ENCODE measurements at places on chromosomes 4 and X.

GRCh38 chrX:136028383-136028984 is 43.2 kb downstream of the SLC9A6 start:
- peak; percentile 2 for DNase-seq

DNA sequence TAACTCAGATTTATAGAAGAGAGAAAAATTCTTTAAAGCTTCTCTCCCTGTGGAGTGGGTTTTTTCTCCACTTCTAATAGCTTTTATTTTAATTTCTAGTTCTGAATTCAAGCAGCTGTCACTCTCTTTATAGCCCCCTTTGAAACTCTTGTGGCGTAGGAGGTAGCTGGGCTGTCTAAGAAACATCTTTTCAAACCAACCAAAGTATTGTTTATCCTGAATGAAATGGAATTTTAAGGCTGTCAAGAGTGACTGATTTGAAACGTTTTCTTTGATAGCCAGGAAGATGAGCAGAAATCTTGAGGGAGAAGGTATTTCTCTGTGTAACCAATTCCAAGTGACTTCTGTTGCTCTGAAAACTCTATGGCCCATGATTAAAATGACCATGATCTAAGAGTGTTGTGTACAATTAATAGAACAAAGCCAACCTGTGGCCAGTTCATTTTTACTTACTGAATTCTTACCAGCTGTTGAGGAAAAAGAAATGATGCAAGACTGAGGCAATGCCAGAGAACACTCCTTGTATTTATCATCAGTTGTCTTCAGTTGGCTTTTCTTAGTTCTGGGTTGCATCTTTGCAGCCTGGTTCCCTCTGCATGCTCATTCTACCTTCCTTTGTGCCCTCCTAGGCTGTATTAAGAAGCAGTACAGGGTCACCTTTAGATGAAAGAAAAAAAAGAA is 298.4 kb downstream of the ARHGAP10 start:
- no peak for DNase-seq

DNA sequence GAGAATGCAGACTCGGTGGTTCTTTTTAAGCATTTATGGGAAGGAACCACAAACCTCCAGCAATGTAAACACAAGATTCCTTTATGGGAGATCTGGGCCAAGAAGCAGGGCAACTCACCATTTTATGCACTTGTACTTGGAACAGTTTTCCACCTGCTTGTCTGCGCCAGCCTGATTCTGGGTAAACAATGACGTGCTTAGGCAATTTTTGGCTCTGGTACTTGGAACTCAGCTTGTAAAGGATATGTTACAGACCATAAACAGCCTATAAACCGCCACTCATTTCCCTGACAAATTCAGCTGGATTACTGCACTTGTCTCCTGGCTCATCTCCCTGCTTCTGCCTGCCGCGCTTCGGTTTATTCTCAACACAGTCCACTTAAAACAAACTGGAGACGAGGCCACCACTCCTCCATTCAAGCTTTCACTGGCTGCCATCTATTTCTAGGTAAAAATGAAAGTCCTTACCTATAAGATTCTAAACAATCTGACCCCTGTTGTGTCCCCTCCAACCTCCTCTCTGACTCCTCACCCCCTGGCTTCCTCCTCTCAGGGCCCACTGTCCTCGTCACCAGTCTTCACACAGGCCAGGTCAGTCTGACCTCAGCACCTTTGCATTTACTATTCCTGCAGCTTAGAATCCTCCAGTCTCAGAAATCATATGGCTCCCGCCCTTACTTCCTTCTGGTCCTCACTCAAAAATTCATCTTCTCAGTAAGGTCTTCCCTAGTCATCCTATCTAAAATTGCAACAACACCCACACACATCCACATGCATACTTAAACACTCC is 205.9 kb upstream of the GALNT7 start:
- peak; percentile 77 for DNase-seq

- DNase-seq, result no peak
Measured at GRCh38 chr4:180900781-180901180, 1342.4 kb upstream of the TENM3 start.

DNA sequence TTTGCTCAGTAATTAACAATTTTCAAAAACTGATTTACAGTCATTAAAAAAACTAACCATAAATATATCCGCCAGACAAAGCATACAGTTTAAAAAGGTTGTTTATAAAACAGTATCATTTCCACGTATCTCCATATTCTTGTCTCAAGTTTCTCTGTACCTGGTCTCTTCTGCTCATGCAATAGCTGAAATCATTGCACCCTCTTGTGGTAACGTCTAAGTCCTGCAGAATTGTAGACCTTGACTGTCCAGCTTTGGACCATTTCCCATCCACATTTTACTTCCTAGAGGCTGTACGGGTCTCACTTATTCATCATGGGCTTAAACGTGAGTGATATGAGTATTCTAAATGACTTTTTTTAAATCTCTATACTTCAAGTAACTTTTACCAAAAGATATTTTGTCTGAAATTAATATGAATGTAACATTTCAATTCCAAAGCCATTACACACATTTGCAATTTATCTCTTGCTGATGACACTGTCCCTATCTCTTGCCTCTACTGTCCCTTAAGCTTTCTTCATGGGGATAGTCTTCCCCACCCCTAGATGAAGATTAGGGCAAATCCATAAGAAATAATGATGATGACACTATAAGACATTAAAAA is 118.5 kb downstream of the BTC start:
- DNase-seq, result peak; percentile 1

DNA sequence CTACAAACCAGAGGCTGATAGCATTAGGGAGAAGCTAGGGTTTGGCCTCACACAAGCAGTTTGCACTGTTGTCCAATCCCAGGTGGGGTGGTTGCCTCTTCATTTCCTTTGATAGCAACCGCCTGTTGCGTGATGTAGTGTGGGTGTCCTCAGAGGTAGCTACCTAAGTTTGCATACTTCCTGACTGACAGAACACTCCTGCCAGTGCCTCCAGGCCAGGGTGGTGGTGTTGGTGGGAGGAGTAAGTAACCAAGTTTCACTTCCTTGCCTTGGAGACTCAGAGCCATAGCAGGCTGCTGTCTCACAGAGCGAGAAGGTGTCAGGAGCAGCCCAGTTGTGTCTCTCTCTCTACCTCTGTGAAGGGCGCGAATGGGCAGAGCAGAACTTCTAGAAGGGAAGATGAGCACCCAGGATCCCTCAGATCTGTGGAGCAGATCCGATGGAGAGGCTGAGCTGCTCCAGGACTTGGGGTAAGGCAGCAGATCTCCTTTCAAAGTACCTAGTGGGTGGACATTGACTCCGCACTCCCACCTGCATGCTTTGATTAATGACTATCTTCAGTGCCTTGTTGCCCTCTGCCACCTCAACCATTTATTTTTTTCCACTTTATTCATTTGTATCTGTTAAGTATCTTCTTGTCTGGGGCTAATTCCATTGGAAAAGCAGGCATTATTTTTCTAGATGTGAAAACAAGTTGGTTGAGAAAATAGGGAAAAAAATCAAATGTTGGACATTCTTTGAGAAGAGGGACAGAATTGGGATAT is at the start of gene DAPP1:
TSS of gene DAPP1 (plus strand) at position 283 of the 764 bp plus-strand sequence. CDS start at position 370, 87 bp downstream.
- DNase-seq, result no peak

- DNase-seq, result no peak
Measured at GRCh38 chr4:141290771-141291170, 70.1 kb downstream of the ZNF330 start.

DNA sequence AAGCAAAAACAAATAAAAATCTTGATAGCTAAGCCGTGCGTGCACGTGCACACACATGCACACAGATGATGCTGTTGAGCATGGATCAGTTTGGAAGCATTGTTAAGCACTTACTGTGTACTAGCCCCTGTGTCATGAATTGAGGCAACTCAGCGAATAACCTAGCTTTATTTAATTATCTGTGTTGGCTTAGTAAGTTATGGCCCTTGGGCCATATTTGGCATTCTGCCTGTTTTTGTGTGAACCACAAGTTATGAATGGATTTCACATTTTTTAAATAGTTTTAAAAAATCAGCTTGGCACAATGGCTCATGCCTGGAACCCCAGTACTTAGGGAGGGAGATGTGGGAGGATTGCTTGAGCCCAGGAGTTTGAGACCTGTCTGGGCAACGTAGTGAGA is 113.6 kb upstream of the CBLL2 start:
- DNase-seq, result no peak

- no peak for DNase-seq
Measured at GRCh38 chr4:52638717-52639116, 20.4 kb downstream of the USP46 start.

- DNase-seq, result no peak
Measured at GRCh38 chrX:19729761-19730160, 157.6 kb downstream of the SH3KBP1 start.

GRCh38 chr4:76723924-76724323 is 174.0 kb downstream of the SOWAHB start:
- DNase-seq, result no peak

- no peak for DNase-seq
Measured at GRCh38 chrX:44922980-44923379, 50.0 kb downstream of the KDM6A start.

DNA sequence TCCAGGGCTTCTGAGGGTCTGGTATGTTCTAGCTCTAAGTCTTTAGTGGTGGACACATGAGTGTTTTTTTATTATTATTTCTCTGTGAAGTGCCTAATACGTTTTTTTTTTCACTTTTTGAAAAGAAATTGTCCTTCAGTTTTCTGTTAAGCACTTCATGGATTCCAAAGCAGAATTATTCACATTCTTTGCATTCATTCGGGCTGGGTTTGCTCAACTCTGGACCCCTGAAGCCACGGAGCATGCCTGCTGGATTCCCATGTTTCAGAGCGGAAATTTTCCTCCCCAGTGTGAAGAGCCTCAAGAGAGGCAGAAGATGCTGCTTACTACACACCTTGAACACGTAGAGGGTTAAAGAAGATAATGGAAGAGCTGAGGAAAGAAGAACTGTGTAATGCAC is 107.5 kb downstream of the EGF start:
- DNase-seq, result no peak

- no peak for DNase-seq
Measured at GRCh38 chrX:2360731-2361130, 140.0 kb downstream of the DHRSX start.

DNA sequence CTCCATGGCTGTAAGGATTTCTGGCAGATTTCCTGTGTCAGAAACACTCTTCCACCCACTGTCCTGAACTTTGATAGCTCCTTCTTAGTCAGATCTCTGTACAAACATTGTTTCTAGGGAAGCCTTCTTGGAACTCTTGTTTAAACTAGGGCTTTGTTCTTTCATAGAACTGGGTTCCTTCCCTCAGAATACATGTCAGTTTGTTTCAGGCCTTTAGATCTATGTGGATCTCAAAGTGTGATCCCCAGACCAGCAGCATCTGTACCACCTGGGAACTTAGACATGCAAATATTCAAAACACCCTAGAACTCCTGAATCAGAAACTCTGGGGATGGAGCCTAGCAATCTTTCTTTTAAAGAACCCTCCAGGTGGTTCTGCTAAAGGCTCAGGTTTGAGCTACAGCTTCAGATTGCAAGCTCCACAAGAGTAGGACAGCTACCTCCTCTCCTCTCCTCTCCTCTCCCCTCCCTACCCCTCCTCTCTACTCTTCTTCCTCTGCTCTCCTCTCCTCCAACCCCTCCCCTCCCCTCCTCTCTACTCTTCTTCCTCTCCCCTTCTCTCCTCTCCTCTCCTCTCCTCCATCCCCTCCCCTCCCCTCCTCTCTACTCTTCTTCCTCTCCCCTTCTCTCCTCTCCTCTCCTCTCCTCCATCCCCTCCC is 12.7 kb downstream of the RASSF6 start:
- DNase-seq, result peak; percentile 38

DNA sequence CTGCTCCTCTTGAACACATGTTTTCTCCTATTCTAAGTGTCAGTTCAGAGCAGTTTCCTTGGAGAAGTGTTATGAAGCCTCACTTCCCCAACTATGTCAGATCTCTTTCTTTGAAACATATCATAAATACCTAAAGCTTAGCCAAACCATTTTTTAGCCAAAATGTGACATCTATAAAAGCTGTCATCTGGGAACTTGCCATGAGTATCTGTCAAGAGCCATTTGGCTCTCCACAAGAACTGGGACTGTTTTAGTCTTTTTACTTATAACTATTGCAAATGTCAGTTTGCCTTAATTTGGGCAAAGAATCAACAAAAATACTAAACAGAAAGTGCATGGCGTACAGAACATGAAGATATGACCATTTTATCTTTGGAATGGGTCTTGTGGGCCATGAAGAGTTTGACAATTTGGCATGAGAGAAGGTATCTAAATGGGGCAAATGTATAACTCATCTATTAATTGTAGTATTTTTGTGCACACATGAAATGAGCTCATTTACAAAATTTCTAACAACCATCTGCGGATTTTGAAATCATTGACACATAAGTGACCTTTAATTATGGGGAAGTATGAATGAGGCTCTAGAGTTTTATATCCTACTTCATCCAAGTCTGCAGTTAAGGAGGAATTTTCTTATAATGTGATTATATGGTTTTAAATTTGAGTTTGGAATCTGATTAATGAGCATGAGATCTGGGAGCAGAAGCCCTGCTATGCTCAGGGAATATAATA is 129.1 kb upstream of the PACRGL start:
- DNase-seq, result no peak

DNA sequence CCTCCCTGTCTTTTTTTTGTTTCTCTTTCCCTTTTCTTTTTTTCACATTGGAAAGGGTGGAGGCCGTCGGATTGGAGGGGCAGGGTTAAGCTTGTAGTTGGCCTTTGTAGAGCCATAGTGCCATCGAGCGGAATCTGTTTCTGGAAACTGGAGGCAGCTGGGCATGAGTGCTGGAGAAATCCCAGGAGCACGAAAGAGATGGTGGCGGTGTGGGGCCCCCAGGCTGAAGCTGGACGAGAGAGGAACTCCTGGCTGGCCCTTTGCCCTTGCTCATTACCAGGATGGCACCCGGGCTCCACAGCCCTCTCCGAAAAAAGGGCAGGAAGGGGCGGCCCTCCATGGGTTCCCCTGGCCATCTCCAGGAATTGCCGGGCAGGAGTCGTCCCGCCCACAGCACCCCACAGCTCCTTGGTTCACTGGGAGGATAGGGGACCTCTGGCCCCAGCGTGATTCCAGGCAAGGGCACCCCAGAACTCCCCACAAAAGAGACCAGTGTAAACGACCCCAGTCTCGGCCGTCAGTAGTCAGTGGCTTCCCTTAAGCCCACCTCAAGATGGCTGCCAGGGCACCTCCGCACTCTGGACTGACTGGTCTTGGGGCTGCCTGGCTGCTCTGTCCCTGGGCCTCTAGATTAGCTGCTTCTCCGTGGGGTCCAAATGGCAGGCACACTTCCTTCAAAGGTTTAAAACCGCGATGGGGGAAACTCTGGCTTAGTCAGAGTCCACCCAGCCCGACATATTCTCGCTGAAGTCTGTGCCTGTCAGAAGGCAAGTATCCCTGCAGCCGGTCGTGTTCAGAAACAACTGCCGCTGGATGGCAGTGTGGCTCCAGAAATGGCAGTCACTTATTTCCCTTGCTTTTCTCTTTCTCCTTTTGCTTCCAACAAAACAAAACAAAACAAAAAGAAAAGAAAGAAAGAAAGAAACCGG is 74.1 kb downstream of the NBDY start:
- peak; percentile 24 for DNase-seq

DNA sequence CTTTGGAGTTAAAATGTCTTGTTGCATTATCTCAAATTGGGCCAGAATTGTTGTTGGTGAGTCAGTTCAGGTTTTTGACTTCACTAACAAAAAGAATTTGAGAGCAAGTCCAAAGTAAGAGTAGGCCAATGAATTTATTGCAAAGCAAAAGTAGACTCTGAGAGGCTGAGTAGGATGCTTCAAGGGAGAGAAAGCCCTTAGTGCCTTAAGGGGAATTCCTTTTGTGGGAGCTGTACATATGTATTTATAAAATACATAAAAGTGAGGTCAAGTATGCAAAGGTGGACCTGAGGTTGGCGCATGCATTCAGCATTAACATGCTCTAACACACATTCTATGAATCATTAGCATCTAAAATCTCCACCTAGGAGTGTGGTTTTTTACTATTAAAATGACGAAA is 565.4 kb downstream of the GRXCR1 start:
- DNase-seq, result no peak

GRCh38 chr4:51866835-51867234 is 23.9 kb downstream of the DCUN1D4 start:
- no peak for DNase-seq
